Caco-2 (cell line): ENCODE measurements at places on chromosomes 11 and 22.

GRCh38 chr11:78313898-78314297 is 103.7 kb downstream of the GAB2 start:
- DNase-seq: no peak

DNA sequence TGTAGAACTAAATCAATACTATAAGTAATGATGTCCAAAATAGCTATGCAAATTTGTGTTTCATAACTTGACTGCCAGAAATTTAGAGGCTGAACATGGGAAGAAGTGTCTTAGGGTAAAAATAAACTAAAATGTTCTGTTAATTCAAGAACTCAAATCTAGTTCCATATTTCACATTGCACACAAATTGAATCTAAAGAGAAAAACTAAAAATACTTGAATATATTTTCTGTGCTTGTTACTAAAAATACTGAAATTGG is 43.5 kb downstream of the FANCF start:
- DNase-seq: no peak

- DNase-seq: no peak
Observed at GRCh38 chr22:44437216-44438055, 60.6 kb downstream of the RTL6 start.

DNA sequence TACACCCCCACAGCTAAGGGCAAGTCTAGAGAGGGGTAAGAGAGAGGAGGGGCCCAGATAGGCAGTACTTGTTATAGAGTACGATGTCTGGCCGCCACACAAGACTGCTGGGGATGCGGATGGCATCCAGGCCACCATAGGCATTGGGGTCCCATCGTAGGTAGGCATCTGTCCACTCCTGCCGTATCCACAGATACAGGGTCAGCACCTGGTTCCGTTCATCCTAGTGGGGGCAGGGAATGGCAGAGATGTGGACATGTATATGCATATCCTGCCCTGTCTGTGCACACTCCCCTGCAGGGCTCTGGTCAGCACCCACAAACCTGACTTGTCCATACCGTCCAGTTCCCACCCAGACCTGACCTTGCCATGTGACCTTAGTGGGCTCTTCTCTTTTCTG is 2.1 kb downstream of the CHRNA10 start:
- DNase-seq: no peak

GRCh38 chr11:84922836-84923235 is 704.3 kb downstream of the DLG2 start:
- no peak for DNase-seq

GRCh38 chr11:113104691-113105251 is 143.6 kb downstream of the NCAM1 start:
- no peak for DNase-seq

DNA sequence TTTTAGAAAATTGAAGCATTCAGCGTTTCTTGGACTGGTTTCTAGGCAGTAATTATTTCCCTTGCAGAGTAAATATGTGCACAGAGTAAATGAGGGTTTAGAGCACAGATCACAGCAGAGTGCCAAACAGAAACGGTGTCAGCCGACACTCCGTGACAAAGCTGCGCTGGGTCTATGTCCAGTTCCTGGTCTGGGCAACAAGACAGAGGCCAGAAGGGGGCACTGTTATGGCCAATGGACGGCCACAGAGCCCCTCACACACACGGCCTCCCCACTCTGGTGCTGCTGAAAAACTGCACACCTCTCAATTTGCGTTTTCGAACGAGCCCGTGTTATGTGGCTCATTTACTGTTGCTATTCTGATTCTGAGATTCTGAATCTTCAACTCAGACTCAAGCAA is 180.7 kb downstream of the MPPED1 start:
- no peak for DNase-seq

GRCh38 chr11:99554232-99554903 is 533.6 kb downstream of the CNTN5 start:
- DNase-seq: no peak

GRCh38 chr11:126039485-126040271 is 23.0 kb downstream of the CDON start:
- DNase-seq: no peak
